Glomerular endothelial cell (primary cell): ENCODE measurements at places on chromosomes 2 and 18.

- no peak for DNase-seq
Observed at GRCh38 chr2:23457990-23458682, 73.2 kb downstream of the KLHL29 start.

DNA sequence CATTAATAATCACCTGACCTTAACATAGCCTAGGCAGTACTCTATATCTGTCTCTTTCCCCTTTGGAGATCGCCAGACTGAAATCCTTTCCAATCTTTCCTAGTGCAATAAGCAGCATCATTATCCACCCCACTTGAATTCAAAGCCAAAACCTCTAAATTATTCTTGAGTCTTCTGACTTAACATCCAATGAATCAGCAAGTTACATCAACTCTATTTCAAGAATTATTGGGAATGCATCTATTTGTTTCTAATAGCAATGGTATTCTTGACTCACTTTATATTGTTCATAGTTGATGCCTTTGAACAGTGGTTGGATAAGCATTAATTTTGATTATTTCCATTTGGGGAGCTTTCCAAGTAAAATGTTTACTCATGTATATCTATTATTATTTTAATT lies 144.8 kb downstream of the ZNF804A start:
- no peak for DNase-seq

DNA sequence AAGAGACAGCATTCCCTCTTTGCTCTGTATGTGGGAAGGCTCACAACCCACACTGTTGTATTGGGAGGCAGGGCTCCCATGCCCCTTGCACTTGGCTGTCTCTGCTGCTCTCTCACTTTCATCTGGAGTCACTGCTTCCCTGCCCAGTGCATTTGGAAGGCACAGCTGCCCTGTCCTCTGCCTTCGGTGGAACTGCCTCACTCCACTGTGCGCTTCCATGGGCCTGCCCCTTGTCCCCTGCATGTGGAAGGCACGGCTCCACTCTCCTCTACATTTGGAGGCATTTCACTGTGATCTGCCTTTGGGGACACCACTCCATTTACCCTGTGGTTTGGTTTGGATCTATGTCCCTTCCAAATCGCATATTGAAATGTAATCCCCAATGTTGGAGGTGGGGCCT lies 9.1 kb upstream of the PROM2 start:
- no peak for DNase-seq

DNA sequence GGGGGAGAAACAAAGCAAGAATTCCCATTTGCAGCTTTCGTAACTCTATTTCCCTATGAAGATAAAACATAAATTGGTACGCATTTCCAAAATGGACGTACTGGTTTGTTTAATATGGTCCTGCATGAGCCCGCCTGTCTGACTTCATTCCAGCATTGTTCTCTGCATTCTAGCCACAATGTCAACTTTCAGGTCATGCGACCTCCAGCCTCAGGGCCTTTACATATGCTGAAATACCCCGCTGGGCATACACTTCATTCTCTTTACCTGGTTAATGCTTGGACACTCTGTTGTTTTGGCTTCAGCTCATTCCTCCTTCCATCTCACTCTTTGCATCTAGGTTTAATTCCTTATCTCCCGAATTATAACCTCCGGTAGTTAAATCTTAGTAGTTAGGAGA lies 103.7 kb upstream of the DNMT3A start:
- no peak for DNase-seq

DNA sequence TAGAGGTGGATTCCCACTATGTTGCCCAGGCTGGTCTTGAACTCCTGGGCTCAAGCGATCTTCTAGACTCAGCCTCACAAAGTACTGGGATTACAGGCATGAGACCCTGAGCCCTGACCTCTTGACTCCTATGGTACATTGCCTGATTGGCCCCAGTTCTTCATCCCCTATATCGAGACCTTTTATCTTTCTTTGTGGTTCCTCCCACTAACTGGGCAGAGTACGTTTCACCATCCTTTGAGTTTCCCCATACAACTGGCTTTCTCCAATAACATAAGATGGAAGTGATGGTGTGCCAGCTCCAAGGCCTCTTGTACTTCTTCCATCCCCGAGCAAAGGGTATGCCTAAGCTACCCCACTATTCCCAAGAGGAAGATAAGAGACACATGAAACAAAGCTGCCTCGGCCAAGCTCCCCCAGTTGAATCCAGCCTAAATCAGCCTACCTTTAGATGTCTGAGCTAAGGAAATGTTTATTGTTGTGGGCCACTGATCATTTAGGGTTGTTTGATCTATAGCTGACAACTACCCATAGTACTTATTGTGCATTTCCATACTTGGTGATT lies 8.3 kb upstream of the TMEM247 start:
- DNase-seq: no peak

- DNase-seq: no peak
Observed at GRCh38 chr2:152674334-152674733, 42.9 kb downstream of the PRPF40A start.
